Omental fat pad (tissue), 4 donors: ENCODE measurements at places on chromosomes 2 and 18. TPM values are rescaled to one million over a fixed set of nuclear protein-coding genes. Genes with fewer than 3 reads are reported as not detected.

DNA sequence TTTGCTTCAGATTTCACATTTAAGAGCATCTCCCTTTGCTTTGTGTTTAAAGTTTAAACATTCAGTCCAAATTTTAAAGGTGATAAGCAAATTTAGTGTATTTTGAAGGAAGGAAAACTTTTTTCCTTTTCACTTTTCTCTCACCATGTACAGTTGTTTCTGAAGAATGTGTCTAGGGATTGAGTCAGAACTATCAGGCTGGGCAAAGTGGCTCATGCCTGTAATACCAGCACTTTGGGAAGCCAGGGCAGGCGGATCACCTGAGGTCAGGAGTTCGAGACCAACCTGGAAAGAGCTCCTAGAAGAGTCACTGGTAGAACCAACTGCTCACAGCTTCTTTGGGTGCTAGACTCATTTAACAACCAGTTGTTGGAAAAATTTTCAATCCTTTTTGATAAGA, 327.0 kb upstream of the THUMPD2 start:
- DNase-seq: no peak

The RSAD2 gene
- 3.5 TPM for total RNA-seq

The GKN2 gene
- total RNA-seq: not detected

DNA sequence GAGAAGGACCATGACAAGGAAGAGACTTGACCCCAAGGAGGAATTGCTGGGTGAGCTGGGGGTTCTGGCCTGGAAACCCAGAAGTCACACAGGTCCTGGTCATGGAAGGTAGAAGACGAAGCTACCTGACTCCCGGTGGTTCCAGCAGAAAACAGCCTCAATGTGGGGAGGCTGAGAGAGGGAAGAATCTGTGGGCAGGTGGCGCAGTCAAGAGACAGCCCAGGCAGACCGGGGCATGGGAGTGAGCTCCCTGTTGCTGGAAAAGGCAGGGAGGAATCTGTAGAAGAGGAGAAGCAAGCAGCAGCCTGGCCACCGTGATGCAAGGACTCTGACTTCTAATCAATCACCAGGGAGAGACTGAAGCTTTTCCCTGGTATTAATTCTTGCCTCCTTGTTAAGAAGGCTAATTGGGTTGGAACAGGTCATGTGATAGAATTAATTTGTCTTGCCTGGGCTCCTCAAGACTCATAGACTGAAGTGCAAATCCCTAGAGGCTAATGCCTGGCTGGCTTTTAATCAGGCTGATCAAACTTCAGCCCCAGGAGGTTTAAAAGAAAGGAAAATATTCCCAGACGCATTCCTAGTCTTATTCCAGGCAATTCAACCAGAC, 30.1 kb downstream of the CNGA3 start:
- no peak for DNase-seq

- no peak for DNase-seq
These were observed 77.8 kb downstream of the NCKAP5 start for GRCh38 chr2:133490411-133490980.

GRCh38 chr2:157085522-157085921, 172.0 kb upstream of the GALNT5 start:
- DNase-seq: no peak

- DNase-seq: no peak
These were observed 44.7 kb downstream of the PID1 start for GRCh38 chr2:229226382-229226781.

DNA sequence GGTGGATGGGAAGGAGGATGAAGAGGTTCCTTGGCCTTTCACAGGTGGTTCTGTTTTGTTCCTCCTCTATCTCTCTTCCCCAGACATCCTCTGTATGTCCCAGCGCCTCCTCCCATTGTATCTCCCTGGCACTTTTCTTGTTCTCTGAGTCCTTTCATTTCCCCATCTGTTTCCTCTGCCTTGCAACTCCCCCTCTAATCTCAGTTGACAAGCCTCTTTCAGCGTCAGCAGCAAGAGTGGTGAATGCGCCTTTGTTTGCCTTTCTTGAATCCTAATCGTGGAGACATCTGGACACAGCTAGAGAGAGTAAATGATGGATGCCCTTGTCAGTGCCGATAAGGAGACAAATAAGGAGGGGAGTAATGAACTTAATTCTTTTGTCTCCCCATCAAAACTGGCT, 167.0 kb downstream of the NDUFA10 start:
- DNase-seq: no peak

The KDSR gene
- total RNA-seq: 56.7 TPM

DNA sequence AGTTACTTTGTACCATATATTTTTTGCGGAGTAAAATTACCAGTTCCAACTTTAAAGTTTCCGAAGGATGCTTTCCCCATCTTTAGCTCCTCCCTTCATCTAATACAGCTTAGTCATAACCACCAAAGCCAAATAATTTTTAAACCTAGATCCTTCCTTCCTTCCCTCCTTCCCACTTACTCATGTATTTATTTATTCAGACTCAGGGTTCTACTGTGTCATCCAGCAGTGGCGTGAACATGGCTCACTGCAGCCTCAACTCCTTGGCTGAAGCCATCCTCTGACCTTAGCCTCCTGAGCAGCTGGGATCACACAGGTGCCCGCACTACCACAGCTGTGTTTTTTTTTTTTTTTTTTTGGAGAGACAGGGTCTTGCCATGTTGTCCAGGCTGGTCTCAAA, 4.4 kb downstream of the LPIN2 start:
- DNase-seq: no peak

GRCh38 chr2:3867469-3867868, 164.1 kb downstream of the DCDC2C start:
- DNase-seq: no peak

The NAT8 gene
- total RNA-seq: not detected

The SERPINB4 gene
- total RNA-seq: not detected

DNA sequence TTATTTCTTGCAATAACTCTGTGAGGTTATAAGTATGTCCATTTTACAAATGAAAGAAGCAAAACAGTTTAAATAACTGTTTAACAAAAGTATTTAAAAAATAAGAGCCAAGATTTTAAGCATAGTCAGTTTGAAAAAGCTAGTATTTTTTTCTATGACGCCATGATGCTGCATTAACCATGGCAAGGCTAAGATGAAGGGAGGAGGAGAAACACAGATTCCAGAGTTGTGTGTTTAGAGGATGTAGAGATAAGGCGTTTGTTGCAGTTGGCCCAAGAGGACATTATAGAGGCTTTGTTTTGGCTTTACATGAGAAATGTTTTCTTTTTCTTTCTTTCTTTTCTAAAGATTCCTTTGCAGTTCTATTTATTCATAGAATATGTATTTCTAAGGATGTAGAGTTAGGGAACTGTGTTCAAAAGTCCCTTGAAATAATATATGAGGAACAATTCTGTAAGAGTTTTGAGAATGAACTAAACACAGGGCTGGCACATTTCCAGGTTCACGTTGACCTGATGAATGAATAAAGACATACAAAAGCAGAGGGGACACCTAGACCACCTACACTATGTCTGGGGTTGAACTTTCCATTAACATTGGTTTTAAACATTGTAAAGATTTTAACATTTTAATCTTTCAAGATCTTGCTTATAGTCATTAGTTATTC, 244.2 kb downstream of the KCNS3 start:
- no peak for DNase-seq

The ADRA2B gene
- 4.0 TPM for total RNA-seq

- DNase-seq: no peak
These were observed 31.1 kb upstream of the INHBB start for GRCh38 chr2:120314690-120315366.

GRCh38 chr2:102278720-102279390, 32.5 kb upstream of the IL1RL1 start:
- no peak for DNase-seq

The KCNS3 gene
- total RNA-seq: 4.8 TPM
